Natural killer cell (primary cell): ENCODE measurements at places on chromosomes 11 and 22. TPM values are rescaled to one million over a fixed set of nuclear protein-coding genes. Genes with fewer than 3 reads are reported as not detected.

The ISX gene
- total RNA-seq = not detected

The OR5P2 gene
- not detected for total RNA-seq

GRCh38 chr22:23841736-23842445 lies 3.1 kb upstream of the DERL3 start:
- DNase-seq = no peak

The MTMR2 gene
- total RNA-seq = 21.8 TPM

The GSTT2B gene
- total RNA-seq = not detected

DNA sequence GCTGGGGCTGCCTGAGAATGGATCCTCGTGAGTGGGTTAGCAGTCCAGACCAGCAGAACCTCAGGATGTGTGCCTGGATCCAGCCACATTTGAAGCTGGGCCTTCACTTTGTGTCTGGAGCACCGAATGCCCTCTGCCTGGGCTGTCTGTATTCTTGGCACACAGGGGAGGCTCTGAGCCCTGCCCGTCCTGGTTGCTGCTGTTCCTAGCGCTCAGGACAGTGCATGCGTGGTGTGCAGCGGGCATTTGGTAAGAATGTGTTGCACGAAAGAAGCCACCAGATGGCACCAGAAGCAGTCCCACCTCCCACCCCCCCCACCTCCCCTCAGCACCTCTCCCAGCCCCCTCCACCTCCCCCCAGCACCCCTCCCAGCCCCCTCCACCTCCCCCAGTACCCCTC lies 4.1 kb upstream of the MAPK11 start:
- DNase-seq = peak; percentile 75

GRCh38 chr11:81420668-81421250 lies 1312.9 kb downstream of the FAM181B start:
- DNase-seq = no peak

- no peak for DNase-seq
Observed at GRCh38 chr22:33022231-33022630, 36.0 kb downstream of the SYN3 start.

GRCh38 chr11:10750838-10751580 lies at the start of gene CTR9:
CTR9 (plus strand) TSS chr11:10751246; CDS start chr11:10751413, 167 bp downstream.
- DNase-seq = peak; percentile 94

DNA sequence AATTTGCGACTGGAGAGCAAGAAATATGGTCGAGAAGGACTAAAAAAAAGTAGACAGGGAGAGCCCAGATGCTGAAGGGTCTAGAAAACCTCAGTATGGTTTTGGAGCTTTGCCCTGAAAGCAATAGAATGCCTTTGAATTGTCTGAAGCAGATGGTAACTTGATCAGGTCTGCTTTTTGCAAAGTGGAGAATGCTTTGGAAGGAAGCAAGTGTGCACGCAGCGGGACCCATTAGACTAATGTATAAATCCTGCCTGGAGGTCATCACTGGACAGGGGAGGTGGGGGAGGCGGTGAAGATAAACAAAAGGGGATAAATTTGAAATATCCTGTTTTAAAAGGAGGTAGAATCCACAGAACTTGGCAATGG lies 757 bp upstream of the HINFP start:
- no peak for DNase-seq

GRCh38 chr11:32891657-32892354 lies 805 bp upstream of the QSER1 start:
- no peak for DNase-seq

GRCh38 chr11:44555031-44555800 lies 10.2 kb upstream of the CD82 start:
- no peak for DNase-seq

The APOL5 gene
- not detected for total RNA-seq

DNA sequence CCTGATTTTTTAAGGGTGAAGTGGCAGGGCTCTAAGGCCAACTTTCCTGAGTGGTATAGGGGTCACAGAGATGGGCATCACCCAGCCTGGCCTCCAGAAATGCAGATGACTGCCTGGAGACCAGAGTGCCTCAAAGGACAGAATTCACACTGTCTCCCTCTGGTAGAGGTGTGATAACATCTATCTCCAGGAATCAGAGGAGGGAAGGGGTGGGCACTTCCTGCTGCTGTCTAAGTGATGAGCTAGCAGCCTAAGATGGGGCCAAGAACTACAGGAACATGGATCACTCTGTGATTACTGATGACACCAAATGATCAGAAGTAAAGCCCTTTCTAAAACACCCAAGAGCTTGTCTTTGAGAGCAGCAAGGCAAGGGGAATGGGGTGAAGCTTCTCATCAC lies 61.9 kb downstream of the C11orf58 start:
- no peak for DNase-seq

The UPK3A gene
- total RNA-seq = not detected

The IFT27 gene
- total RNA-seq = 30.1 TPM

GRCh38 chr11:67279589-67280340 lies 9.3 kb upstream of the ANKRD13D start:
- DNase-seq = no peak

- no peak for DNase-seq
Observed at GRCh38 chr11:67507242-67507863, 609 bp downstream of the CDK2AP2 start.

DNA sequence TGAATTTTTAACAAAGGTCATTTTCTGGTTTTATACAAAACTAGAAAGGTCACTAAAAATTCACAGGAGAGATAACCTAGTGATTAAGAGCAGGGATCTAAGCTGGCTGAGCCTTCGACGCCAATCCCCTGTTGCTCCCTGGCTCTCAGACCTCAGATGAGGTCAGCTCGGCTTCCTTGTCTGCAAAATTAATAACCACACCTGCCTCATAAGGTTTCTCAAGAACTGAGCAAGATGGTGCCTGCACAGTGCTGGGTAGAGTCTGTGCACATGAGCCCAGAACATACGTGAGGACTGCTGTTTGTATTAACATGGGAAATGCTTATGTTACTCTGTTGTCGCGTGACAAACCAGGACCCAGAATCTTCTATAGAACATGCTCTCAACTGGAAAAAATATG lies 24.4 kb upstream of the CD5 start:
- no peak for DNase-seq

The MYOD1 gene
- total RNA-seq = not detected

- DNase-seq = no peak
Observed at GRCh38 chr11:119723952-119724325, 5.1 kb downstream of the NECTIN1 start.

GRCh38 chr11:128522943-128523518 lies 64.3 kb downstream of the ETS1 start:
- DNase-seq = peak; percentile 80

- no peak for DNase-seq
Observed at GRCh38 chr11:10122326-10123197, 171.5 kb downstream of the SBF2 start.

GRCh38 chr11:66976028-66976467 lies 944 bp downstream of the C11orf86 start:
- DNase-seq = peak; percentile 41

DNA sequence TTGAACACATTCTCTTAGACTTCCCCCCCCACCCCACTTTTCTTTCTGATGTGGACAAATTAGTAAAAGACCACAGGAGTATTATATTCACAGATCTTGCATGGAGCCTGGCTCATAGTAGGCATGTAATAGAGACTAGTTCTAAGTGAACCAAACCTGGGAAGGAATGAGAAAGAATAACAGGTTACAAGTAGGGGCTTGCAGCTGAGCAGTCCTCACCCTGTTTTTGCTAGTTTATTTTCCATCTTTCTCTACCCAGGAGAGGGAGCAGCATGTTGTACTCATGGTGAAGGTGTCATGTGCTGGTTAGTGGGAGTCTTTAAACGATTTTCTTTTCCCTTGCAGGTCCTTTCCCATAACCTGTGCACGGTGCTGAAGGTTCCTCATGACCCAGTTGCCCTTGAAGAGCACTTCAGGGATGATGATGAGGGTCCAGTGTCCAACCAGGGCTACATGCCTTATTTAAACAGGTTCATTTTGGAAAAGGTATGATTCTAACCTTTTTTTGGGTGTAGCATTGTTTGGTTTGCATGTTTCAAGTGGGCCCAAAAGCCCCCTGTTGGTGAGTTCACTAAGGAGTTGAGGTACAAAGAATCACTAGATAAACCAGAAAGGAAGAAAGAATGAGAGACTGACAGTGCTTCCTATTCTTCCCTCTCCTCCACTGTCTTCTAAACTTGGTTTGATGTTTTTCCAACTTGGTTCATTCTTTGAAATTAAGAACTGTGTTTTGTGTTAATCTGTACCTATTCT lies 30.1 kb downstream of the SWAP70 start:
- DNase-seq = no peak

- DNase-seq = no peak
Observed at GRCh38 chr11:66011785-66012303, at the start of gene CST6. CST6 (plus strand) TSS chr11:66012008; CDS start chr11:66012045, 37 bp downstream.

GRCh38 chr11:8242499-8243280 lies 21.0 kb downstream of the LMO1 start:
- DNase-seq = no peak

The OR4D5 gene
- total RNA-seq = not detected

GRCh38 chr11:30016588-30017363 lies at the start of gene KCNA4:
KCNA4 (minus strand) TSS chr11:30017030; CDS start chr11:30012678, 4,352 bp downstream.
- no peak for DNase-seq

The SCGB2A2 gene
- not detected for total RNA-seq

DNA sequence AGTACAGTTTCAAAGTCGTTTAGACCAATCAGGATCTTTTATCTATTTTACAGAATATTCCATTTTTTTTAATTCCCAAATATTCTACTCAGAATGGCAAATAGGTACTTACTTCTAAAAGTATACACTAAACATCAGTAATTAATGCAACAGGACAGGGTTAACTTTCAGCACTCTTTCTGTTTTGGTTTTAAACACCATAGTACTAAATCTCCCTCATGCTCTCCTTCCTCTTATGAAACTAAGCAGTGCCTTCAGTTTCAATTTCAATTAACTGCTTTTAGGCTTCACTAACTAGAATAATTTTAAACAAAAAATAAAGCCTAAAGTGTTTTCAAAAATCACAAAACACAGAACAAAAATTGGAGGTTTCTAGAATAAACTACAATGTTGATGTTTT lies 57.9 kb downstream of the NOX4 start:
- no peak for DNase-seq

GRCh38 chr11:30244265-30244664 lies 13.5 kb downstream of the FSHB start:
- no peak for DNase-seq

DNA sequence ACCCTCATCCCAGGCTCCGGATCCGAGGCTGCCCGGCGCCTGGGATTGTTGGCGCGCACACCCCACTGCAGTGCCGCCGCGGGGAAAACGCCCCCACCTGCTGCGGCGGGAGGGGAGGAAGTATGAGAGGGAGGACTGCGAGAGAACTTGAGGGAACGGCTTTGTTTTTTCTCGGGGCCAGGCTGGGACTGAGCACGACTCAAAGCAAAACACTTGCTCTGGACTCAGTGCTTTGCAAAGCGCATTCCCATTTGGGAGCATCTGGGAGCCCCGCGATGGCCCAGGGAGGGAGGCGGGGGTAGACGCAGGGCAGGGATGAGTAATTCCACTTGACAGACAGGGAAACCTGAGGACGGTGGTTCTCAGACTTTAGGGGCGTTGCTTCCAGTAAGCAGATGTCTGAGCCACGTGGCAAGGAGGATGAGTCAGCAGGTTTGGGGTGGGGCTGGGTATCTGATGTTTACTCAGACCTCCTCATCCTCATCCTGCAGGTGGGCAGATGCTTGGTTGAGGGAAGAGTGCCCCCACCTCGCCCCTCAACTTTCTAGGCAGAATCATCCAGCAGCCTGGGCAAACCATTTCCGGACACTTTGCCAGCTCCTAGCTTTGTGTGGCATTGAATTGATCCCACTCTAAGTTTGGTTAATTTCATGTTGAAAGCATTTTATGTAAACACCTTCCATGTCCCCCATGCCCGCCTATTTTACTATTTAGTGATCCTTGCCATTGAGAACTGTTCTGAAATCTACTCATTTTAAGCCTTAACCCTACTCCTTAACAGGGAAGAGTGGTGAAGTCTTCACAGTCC lies 1.5 kb downstream of the MIAT start:
- peak; percentile 81 for DNase-seq

GRCh38 chr11:104467404-104467803 lies 303.5 kb upstream of the PDGFD start:
- DNase-seq = no peak

The P2RX6 gene
- 0.18 TPM for total RNA-seq

DNA sequence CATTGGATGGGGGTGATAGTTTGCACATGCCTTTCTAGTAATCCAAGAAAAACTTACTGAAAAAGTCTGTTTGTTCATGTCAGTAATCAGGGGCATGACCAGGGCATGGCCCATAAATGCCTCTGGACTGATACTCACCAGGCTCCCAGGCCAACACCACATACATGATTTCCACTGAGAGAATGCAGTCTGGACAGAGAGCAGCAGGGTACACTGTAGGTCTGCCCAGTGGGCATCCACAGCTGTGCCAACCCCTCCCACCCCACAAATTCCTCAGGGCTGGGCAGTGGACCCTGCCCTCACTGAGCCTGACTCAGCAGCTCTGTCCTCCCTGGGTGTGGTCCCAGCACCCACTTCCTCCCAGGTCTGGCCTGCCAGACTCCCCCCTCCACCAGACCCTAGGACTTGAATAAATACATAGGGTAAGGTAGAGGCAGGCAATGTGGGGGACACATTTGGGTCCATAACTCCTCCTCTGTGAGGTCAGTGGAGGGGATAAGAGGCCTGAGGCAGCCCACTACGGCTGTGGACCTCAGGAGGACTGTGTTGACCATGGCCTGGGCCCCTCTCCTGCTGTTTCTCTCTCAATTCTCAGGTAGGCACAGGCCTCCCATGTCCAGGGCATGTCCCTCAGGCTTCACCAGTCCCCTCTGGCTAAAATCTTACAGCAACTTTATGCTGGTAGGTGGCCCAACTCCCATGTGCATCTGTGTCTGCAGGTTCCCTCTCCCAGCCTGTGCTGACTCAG lies 92.2 kb upstream of the TOP3B start:
- no peak for DNase-seq

GRCh38 chr11:19632499-19632834 lies 80.2 kb upstream of the NAV2 start:
- no peak for DNase-seq

DNA sequence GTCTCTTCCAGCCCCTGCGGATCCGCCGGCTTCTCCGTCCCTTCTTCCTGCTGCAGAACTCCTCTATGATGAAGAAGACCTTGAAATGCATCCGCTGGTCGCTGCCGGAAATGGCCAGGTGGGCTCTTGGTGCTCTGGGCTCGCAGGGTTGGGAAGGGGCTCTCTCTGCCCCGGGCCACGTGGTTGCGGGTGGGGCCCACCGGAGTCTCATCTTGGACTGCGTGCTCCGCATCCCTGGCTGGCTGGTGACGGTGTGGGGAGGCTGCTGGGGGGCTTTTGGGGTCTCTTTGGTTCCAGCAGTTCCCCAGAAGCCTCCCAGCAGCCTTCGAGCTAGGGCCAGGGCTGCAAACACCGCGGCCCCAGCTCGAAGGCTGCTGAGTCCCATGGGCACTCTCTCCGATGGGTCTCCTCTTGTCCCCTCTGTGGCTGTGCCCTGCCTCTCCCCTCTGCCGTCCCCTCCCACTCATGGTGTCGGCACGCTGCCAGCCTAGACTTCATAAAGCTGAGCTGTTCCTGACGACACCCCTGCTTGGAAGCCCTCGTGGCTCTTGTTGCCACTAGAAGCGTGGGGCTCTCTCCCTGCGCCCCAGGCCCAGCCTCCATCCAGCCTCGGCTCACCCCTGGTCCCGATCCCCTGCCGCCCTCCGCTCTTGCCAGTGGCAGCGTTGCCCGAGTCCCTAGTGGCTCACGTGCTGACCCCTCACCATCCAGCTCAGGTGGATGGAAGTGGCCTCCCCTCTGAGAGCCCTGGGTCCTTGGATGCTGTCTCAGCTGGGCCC lies 14.3 kb downstream of the TPCN2 start:
- DNase-seq = no peak

- no peak for DNase-seq
Observed at GRCh38 chr22:22408731-22409696, 99.5 kb downstream of the ZNF280B start.

The CXCR5 gene
- 1.3 TPM for total RNA-seq

GRCh38 chr11:47524291-47524874 lies 28.5 kb downstream of the CELF1 start:
- no peak for DNase-seq

The OR52A1 gene
- total RNA-seq = not detected
